ENCODE measurements at places on chromosomes 4 and X.
A peak's percentile ranks its signal among the peaks of the same experiment; 100 is the strongest.

GRCh38 chr4:81516241-81516640 is 44.5 kb upstream of the RASGEF1B start:
- no peak for DNase-seq

DNA sequence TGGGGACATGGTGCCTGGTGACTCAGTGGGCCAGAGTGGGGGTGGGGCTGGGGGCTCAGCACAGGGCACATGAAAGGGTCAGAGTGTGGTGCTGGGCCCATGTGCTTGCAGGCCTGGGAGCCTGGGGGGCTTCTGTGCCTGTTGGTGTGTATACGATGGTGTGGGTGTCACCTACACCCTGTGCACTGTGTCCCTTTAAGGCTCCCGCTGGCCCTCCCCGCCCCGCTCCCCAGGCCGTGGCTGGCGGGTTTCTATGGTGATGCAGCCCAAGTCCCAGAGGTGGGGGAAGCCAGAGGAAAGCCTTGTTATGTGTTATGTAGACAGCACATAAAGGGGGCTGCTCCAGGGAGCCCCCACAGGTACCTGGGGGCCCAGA is 5.5 kb downstream of the L1CAM start:
- DNase-seq = no peak

DNA sequence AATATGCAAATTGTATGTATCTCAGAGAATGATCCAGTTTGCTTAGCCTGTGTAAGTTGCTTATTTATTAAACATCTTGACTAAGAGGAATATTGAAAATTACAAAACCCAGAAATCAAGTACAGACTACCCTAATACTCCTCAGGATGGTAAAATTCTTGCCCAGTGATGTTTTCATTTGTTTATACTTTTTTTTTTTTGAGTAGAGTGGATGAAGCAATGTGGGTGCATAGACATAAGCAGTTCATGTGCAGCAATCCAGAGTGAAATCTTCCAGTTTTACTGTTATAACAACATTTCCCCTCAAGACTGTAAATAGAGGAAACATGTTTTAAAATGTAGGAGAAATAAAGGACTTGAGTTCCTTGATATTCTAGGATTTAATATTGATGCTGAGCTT is 4.7 kb downstream of the GLRB start:
- DNase-seq = no peak

- no peak for DNase-seq
Measured at GRCh38 chr4:110619463-110620247, 3.2 kb downstream of the PITX2 start.

DNA sequence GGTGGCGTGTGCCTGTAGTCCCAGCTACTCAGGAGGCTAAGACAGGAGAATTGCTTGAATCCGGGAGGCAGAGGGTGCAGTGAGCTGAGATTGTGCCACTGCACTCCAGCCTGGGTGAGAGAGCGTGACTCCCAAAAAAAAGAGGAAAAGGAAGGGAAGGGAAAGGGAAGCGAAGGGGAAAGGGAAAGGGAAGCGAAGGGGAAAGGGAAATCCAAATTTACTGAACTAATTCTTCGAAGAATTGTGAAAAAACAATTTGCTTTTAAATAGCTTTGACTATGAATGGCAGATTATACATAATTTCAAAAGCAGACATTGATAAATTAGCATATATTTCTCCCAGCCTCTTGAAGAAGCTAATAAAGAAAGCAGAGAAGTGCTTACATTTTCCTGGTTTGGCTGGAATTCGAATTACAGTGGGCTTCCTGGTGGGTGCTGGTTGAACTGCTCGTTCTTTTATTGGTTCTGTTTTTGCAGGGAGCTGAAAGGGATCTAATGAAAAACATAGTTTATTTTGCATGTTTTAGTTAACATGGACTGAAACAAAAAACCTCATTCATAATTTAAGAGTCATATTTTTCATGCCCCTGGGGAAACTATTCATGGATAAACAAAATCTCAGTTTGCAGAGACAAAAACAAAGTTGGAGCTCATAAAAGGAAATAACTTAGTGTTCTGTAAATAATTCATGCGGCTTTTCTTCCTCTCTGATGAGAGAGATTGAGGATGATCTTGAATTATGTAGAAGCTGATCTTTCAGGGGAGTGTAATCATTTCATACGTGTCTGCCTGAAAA is 66.0 kb downstream of the RPS3A start:
- DNase-seq = peak; percentile 61

- DNase-seq = no peak
Measured at GRCh38 chr4:123996718-123997510, 600.3 kb downstream of the SPRY1 start.

DNA sequence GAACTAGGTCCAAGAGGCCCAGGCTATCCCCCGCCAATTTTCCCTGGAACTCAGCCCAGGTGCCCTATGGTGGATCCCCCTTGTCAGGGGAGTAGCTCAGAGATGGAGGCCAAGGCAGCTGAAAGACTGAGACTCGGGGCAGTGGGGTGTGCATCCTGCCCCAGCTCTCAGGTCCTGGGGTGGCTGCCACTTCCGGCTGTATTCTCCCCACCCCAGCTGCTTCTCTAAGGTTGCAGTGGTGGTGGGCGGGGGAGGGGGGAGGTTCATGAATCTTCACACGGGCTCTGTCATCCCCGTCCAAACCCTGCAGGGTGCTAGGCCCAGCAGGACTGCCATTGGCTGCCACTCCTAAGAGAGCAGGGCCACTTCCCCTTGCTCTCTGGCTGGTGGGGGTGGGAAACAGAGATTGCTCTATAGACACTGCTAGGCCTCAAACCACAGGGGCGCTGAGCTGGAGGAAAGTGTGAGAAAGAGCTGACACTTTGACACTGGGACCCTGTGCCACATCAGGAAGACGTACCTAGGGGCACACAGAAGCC is 1.5 kb downstream of the SASH3 start:
- no peak for DNase-seq

DNA sequence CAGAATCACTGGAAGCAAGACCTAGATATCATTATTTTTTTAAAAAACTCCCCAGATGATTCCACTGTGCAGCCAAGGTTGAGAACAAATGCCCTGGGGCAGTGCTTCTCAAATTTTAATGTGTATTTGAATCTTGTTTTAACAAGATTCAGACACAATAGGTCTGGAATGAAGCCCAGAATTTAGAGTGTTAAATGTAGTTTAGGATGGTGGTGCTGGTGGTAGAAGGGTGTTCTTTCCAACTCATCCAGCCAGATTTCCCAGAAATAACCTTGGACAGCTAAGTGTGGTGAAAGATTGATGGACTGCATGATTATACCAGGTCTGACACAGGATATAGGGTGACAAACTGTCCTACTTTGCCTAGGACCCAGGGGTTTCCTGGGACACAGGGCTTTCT is 120.1 kb upstream of the MED14 start:
- no peak for DNase-seq
